ENCODE measurements at places on chromosomes 16 and 17. TPM values are rescaled to one million over a fixed set of nuclear protein-coding genes. Genes with fewer than 3 reads are reported as not detected.
A peak's percentile ranks its signal among the peaks of the same experiment; 100 is the strongest.

RMI2 gene
- total RNA-seq: 53.1 TPM

MT1E gene
- 22.1 TPM for total RNA-seq

TBC1D26 gene
- total RNA-seq: 0.68 TPM

CHP2 gene
- total RNA-seq: not detected

GRCh38 chr16:55370762-55371482 is 46.9 kb downstream of the IRX6 start:
- DNase-seq: peak; percentile 24

DNA sequence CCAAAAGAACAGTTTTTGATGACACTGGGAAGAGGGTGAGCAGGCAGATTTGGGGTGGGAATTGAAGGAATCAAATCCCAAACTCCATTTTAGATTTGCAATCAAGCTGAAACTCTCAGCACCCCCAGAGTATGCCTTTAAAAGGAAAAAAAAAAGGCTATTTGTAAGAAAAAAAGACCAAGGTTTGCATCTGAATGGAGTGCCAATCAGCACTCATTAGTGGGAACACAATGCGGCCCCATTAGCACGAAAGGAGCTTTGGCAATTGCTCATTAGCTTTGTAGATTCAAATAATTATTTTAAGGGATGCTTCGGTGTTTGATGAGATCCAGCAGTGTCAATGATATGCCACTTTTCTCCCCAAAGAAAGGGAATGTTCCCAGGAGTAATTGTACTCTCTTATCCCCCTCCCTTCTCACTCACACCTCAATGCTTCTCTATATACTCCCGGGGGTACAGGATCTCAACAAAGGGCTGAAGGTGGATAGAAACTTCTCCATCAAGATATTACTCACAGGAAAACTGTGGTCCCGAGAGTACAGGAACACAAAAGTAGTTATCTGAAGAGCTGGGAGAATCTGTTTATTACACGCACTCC is 32.2 kb downstream of the CHP2 start:
- DNase-seq: no peak

DNA sequence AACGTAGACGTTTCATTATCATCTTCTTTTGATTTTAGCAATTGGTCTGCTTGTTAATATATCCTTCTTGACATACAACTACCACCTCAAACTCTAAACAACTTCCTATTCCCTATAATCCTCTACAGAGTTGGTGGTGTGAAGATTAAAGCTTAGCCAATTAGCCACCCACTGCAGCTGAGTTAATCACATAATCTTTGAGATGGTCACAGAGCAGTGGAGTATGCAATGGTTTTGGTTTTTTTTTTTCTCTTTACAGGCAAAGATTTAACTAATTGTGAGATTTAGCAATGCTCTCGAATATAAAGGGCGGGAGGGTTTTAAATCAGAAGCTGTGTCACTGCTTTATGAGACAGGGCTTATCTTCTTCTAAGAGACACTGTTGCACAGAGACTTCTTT is 37.0 kb downstream of the STX8 start:
- DNase-seq: no peak

DNA sequence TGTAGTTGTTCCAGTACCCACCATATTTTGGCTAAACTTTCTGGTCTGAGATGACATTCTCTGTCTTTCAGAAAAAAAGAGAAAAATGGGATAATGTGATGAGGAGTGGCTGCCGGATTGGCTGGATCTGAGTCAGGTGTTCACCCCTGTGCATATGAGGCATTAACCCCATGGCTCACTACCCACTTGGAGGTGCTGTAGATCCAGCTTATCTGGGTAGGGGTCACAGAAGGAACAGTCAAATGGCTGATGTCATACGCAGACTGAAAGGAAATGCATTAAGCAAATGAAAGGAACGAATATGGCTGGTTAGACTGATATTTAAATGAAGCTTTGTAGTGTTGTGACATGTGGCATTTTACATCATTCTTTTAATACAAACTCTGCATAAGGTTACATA is 17.3 kb downstream of the MAP2K6 start:
- no peak for DNase-seq

Measured in activated CD8-positive, alpha-beta T cell treated with anti-CD3 and anti-CD28 coated beads for 36 hours (primary cell).